Activated T-helper 17 cell treated with anti-CD3 and anti-CD28 coated beads, Interleukin-2, amount 50 U/mL, for 72 hours (primary cell): ENCODE measurements at places on chromosomes 3 and 15. TPM values are rescaled to one million over a fixed set of nuclear protein-coding genes. Genes with fewer than 3 reads are reported as not detected.

GATA2 gene
- 0.17 TPM for total RNA-seq

CCNDBP1 gene
- total RNA-seq = 66.8 TPM

CCDC9B gene
- total RNA-seq = 2.7 TPM

ACKR2 gene
- total RNA-seq = 0.77 TPM

ST8SIA2 gene
- total RNA-seq = not detected

EDEM1 gene
- total RNA-seq = 145 TPM

EXD1 gene
- 0.16 TPM for total RNA-seq

EOMES gene
- total RNA-seq = 0.32 TPM

CCR1 gene
- total RNA-seq = 1.8 TPM

LRRC31 gene
- total RNA-seq = not detected

ARL14 gene
- total RNA-seq = not detected

GRK7 gene
- total RNA-seq = not detected

RETNLB gene
- total RNA-seq = not detected

VEPH1 gene
- total RNA-seq = not detected

PP2D1 gene
- total RNA-seq = not detected

ZMYND10 gene
- total RNA-seq = 3.9 TPM

GPR160 gene
- 11.3 TPM for total RNA-seq

TOP2B gene
- total RNA-seq = 85.9 TPM

SLC28A2 gene
- total RNA-seq = not detected

WNT7A gene
- total RNA-seq = 0.11 TPM

IMPG2 gene
- total RNA-seq = 0.43 TPM

ZBTB20 gene
- 5.7 TPM for total RNA-seq

PLAAT1 gene
- total RNA-seq = not detected

NR2E3 gene
- total RNA-seq = not detected

KLHL40 gene
- total RNA-seq = not detected

SEMA6D gene
- total RNA-seq = not detected

GADL1 gene
- total RNA-seq = not detected

KCNH8 gene
- not detected for total RNA-seq

FRMD5 gene
- total RNA-seq = 0.26 TPM

HEG1 gene
- 5.5 TPM for total RNA-seq

MED12L gene
- total RNA-seq = 3.3 TPM

LYZL4 gene
- total RNA-seq = not detected
